ENCODE measurements at places on chromosomes 1 and 21. TPM values are rescaled to one million over a fixed set of nuclear protein-coding genes. Genes with fewer than 3 reads are reported as not detected.

CDK18 gene
- 3.7 TPM for total RNA-seq

TPM3 gene
- total RNA-seq, result 202 TPM

NBPF20 gene
- total RNA-seq, result 3.7 TPM

FAM72A gene
- 1.0 TPM for total RNA-seq

TMEM240 gene
- 2.1 TPM for total RNA-seq

LRRC71 gene
- total RNA-seq, result not detected

KIF26B gene
- 0.52 TPM for total RNA-seq

ADGRL4 gene
- 15.7 TPM for total RNA-seq

LINGO4 gene
- under 0.01 TPM for total RNA-seq

IVL gene
- total RNA-seq, result not detected

ESPN gene
- total RNA-seq, result 0.52 TPM

LPAR3 gene
- under 0.01 TPM for total RNA-seq

GIPC2 gene
- 1.6 TPM for total RNA-seq

CCDC181 gene
- 0.52 TPM for total RNA-seq

SHISA4 gene
- total RNA-seq, result 50.1 TPM

ST6GALNAC3 gene
- total RNA-seq, result 3.7 TPM

KPRP gene
- total RNA-seq, result not detected

UTS2 gene
- not detected for total RNA-seq

Measured in skeletal muscle tissue (tissue), 5 donors.